NCI-H2107 (cell line): ENCODE measurements at places on chromosomes 4 and X.

GRCh38 chrX:141989815-141990214 is 86.1 kb downstream of the MAGEC1 start:
- no peak for DNase-seq

GRCh38 chrX:107654566-107654871 is 26.2 kb downstream of the PRPS1 start:
- DNase-seq: no peak

GRCh38 chrX:85988353-85988752 is 59.0 kb downstream of the CHM start:
- DNase-seq: no peak

DNA sequence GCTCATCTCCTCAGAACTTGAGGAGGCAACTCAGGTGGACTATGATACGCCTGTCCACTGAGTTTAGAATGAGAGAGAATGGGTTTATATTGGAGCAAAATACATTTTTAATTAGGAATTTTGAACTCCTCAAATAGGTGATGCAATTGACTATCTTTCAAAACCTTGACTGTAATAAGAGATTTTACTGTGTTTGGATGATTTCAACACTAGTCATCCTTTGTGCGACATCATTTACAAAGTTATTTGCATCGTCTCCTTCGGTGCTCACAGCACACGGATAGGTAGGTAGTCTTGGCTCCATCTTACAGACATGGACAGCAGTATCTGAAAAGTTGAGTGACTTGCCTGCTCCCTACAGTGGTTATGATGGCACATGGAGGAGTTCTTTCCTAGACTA is 67.0 kb downstream of the AASDH start:
- DNase-seq: no peak

DNA sequence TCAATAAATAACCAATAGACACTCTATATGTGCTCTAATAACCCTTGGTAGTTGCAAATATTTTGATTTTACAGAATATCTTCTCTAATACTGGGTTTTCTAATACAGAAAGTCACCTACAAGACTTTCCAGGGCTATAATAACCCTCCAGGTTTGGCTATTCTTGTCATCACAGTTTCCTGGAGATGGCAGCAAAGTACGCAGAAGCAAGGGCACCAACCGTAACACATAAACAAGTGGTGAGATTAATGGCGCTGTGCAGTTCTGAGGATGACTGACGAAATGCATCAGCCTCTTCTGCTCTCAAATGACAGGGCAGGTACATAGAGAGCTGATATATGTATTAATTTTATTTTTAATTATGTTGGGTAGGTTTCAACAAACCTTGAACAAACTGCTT is 122.4 kb downstream of the C4orf33 start:
- DNase-seq: peak; percentile 28

DNA sequence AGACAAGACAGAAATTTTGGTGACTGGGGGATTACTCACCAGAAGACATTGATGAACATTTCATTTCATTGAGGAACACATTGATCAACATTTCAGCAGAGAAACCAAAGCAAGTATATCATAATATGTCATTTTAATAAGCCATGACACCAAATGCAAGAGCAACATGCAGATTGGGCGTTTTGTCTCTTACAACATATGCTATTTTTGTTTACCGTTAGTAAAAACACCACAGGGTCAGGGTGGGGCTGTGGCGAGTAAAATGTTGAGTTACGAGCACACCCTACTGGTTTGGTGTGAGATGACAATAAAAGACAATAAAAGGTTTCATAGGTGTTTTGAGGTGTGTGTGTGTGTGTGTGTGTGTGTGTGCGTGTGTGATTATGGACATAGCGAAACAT is 294.5 kb downstream of the PDGFC start:
- no peak for DNase-seq

- DNase-seq: no peak
Measured at GRCh38 chr4:136246876-136247275, 1285.4 kb downstream of the PCDH18 start.

GRCh38 chrX:129690435-129690834 is 35.7 kb upstream of the APLN start:
- DNase-seq: no peak

DNA sequence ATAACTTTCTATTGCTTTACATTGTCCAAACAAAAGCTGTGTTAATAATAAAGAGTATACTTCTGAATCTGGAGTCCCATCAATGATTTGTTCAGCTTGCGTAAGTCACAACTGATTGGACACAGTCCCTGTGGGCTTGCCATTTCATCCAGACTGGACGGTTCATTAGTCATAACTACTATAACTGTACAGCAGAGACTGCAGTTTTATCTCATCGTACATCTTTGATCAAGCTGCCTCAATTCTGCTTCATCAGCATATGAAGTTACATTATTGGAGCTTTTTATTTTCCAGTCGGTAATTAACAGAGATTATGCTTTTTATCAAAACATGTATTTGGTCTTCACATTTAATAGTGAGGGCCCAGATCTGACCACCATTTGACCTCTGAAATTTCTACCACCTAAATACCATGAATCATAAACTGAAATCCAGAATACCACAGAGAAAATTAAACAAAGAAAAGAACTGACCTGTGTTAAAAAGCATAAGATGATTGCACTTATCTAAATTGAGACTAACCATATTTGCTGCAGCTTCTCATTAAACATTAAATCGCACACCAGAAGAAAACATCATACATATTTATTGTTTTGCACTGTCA is 12.5 kb upstream of the MAB21L2 start:
- DNase-seq: no peak

- no peak for DNase-seq
Measured at GRCh38 chrX:29407357-29407756, 808.0 kb upstream of the MAGEB2 start.

DNA sequence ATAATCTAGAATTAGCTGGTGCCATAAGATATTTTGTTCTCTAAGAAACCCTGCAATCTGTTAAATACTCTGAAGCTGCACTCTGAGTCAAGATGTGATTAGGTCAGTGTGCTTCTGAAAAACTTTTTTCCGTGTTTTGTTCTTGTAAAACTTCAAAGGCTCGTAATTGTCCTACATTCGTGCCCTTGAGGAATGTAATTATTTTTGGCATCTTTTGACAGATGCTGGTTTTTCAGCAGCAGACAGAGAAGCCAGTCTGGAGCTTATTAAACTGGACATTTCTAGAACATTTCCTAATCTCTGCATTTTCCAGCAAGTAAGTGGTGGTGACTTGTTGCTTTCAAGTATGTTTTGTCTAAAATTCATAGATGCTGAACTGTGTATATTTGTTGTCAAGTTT is 36.8 kb upstream of the TADA2B start:
- no peak for DNase-seq
